Hepatocyte (in vitro differentiated cells): ENCODE measurements at places on chromosomes 11 and 22. TPM values are rescaled to one million over a fixed set of nuclear protein-coding genes. Genes with fewer than 3 reads are reported as not detected.

KCNJ1 gene
- total RNA-seq, result not detected in 2 replicates

DNAJB13 gene
- 0.70 TPM in 1 of 2 replicates, not detected in the other for total RNA-seq

DNA sequence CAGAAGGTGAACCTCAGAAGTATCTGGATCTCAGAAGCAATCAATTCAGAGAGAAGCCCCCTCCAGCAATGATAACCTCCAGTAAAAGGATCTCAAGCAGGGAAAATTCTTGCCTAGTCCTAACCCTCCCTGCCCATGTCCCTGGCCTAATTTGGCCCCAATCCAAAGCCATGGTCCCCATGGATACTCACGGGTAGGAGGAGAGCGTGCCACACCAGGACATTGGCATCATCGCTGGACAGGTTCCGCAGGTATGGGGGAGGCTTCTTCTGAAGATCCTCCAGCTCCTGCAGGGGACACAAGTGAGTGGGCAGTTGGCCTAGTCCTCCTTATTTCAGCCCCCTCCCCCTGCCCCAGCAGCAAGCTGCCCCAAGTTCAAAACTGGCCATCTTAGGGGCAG, 7.3 kb downstream of the UBE2L6 start:
- DNase-seq, result no peak

DNA sequence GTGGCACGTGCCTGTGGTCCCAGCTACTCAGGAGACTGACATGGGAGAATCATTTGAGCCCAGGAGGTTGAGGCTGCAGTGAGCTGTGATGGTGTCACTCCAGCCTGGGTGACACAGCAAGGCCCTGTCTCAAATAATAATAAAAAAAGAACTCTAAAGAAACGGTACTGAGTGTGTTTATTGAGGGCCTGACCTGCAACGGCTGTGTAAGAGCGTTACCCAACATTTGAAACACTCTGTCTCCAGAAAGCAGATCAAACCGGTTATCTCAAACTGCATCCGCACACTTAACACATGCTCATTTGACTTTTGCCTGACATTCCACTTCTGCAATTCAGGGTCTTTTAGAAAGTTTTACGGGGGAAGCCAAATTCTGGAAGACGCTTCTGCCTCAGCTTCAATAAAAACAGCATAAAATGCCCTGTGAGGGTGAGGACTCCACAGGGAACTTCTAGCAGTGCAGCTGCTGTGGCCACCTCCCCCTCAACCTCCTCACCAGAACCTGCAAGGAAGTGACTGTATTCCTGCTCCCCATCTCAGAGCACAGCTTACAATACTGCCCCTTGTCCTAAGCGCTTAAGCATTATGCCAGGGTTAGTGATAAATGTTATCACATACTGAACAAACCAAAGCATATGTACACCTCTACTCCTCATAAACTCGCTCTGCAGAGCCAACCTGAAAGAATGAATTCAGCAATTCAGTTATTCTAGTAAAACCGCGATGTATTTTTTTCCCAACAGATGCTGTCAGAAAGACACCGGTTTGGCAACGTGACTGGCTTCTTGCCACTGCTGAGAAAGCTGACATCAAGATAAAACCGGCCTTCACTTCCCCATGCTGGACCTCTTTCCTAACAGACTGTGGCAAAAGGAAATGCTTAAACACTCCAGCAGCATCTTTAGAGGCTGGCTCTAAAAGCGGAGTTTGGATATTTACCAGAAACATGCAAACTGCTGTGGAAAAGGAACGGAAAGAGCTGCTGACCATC, 52.2 kb downstream of the PRDM10 start:
- peak; percentile 68 for DNase-seq

- no peak for DNase-seq
These were observed 205.5 kb upstream of the TMEM45B start for GRCh38 chr11:129610125-129610524.

DNA sequence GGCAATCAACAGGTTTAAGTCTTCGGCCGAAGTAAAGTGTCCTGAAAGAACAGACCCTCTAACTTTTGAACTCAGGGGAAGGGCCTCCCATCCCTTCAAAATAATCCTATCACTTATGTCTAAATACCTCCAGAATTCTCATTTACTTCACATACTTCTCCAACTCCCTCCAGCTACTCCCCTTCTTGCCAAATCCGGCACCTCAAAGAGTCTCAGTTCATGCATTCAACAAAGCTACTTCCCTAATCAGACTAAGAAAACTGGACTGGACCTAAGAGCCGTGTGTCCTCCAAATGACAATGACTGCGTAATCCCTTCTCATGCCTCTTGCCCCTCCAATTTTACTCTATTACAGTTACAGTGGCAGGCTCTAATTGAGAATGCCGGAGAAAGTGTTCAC, 1.3 kb downstream of the DDB1 start:
- no peak for DNase-seq

DNA sequence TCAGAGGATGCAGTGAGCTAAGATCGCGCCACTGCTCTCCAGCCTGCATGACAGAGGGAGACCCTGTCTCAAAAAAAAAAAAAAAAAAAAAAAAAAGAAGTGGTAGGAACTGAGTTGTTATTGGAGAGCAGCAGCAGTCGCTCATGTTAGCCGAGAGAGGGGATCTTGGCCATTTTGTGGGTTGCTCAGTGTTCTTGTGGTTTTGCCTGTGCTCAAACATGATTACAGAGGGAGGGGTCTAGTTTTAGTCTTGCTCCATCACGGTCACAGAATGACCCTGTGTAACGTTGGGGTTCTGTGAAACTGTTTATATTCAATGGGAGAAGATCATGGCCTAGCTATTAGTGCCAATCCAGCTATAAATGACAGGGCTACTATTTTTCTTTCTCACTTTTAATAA, 1.9 kb downstream of the DPAGT1 start:
- DNase-seq, result no peak
